ENCODE measurements at places on chromosomes 4 and X.

- no peak for DNase-seq
Observed at GRCh38 chr4:157057218-157057617, 18.7 kb upstream of the GLRB start.

GRCh38 chrX:31819455-31819854 is 747.6 kb upstream of the FTHL17 start:
- no peak for DNase-seq

GRCh38 chrX:147788641-147789350 is 122.9 kb upstream of the FMR1 start:
- DNase-seq = no peak

DNA sequence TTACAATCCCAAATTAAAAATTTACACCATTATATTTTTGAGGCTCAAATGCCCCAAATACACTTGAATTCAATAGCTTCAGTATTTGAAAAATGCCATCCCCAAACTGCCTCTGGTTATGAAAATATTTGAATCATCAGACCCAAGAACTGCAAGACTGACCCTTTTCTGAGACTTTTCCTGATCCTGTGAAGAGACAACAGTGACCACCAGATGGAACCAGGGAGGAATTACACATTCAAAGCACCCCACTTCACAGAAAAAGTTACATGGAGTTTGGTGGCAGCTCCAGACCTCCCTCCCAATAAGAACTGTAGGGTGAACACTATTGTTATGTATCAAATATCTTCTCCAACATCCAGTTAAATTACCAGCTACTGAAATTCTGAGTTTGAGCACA is 44.0 kb upstream of the SCD5 start:
- no peak for DNase-seq

DNA sequence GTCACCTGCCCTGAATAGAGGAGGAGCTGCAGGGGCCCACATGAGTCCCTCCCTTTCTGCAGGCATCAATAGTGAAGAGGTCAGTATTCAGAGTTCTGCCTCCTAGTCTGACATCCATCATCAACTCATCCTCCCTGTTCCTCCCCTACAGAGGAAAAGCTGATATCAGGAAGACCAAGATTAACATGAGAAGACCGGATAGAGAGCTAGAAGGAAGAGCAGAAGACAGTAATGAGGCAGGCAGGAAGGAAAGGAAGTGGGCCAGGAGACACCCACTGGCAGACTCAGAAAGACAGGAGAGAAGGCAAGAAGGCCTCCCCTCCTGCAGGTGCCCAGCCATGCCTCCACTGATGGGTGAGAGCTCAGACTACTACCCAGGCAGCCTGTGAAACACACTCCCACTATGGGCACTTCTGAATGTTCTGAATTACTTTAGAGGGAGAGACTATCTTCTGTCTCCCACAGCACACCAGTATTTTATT is 74.6 kb downstream of the CC2D2A start:
- DNase-seq = no peak

DNA sequence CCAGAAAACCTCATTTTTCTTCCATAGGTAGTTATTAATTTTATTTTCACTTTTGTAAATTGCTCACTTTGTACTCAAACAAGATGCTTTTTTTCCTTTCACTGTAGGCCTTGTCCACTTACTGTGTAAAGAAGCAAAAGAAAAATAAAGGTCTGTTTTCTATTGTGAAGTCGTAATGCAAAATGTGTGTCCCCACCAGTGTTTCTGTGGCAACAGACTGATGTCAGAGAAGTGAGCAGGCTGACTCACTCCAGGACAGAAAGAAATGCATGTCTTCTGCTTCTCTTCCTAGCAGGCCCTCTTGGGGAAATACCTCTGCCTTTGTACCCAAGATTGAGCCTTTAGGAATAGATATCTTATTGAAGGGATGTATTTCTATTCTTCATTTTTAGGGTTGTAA is 30.3 kb downstream of the INPP4B start:
- no peak for DNase-seq

- no peak for DNase-seq
Observed at GRCh38 chr4:53912766-53913497, 151.5 kb downstream of the CHIC2 start.

DNA sequence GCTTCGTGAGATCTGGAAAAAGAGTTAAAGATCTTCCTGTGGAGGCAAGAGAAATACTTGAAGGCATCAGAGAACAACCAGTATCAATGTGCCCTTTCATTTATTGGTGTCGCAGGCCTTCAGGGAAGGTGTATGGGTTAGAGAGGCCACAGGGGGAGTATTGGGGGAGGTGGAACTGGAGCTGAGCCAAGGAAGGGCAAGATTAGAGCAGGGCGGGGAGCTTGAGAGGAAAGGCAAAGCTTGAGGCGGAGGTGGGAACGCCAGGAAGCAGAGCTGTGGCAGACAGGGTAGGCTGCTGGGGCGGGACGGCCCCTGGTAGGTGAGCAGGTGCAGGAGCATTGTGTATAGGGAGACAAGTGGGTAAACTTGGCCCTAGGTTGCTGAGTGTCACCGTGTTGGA is 329.9 kb downstream of the ARHGAP10 start:
- DNase-seq = peak; percentile 76

DNA sequence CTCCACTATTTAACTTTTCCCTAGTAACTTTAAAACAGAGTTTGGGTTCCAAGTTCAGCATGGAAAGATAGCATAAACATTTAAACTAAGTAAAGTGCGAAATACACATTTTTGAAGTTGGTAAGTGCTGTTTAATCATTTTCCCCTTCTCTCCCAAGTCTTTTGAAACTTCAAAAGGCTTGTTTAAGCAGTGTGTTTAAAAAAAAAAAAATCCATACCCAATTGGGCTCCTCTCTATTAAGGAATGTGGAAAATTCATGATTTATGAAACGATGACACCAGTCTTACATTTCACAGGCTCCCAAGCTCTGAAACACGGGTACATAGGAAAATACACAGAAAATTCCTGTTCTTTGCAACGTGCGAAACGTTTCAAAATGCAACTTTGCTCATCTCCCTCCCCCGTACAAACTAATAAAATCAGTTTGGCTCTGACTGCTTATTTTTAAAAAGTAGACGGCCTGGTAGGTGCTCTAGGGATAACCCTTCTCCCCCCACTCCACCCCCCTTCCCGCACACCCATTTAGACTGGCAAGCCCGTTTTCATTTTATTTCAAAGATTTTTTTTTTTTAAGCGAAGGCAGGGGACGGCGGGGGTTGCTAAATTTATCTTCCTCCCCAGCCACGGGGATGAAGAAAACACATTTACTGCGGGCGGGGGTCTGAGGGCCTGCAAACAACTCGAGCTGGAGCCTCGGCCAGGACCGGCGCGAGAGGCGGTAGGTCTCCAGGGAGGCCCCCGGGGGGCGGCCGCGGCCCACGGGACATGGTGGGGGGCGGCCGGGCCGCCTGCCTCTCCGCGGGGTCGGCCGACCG is 786 bp upstream of the ZFX start:
- DNase-seq = peak; percentile 10

DNA sequence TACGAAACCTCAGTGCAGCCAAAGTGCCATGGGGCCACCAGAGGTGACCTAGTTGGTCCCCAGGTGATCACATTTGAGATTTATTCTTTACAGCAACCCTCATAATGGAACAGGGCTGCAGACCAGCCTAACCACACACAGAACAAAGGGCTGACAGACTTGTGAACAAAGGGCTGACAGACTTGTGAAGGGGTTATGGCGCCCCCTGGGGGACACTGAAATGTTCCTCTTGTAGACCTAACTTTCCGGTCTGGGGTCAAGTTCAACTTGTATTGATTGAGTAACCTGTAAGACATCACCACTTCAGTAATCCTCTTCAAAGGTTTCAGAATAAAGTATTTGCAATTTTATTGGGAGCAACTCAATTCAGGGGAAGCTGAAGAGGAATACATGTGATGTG is 175.9 kb upstream of the RPS6KA3 start:
- peak; percentile 62 for DNase-seq

- DNase-seq = no peak
Observed at GRCh38 chr4:20627866-20628265, 72.4 kb upstream of the PACRGL start.

GRCh38 chr4:80073473-80074008 is 512 bp upstream of the ANTXR2 start:
- no peak for DNase-seq

- DNase-seq = no peak
Observed at GRCh38 chrX:57211906-57212305, 74.6 kb upstream of the FAAH2 start.

- DNase-seq = no peak
Observed at GRCh38 chrX:77085372-77085771, 361.8 kb upstream of the FGF16 start.
